ENCODE measurements at places on chromosomes 12 and 14.
A peak's percentile ranks its signal among the peaks of the same experiment; 100 is the strongest.

- no peak for DNase-seq
These were observed 383.2 kb upstream of the FLRT2 start for GRCh38 chr14:85146779-85147178.

GRCh38 chr12:71441836-71442566 lies 2.4 kb downstream of the LGR5 start:
- no peak for DNase-seq

DNA sequence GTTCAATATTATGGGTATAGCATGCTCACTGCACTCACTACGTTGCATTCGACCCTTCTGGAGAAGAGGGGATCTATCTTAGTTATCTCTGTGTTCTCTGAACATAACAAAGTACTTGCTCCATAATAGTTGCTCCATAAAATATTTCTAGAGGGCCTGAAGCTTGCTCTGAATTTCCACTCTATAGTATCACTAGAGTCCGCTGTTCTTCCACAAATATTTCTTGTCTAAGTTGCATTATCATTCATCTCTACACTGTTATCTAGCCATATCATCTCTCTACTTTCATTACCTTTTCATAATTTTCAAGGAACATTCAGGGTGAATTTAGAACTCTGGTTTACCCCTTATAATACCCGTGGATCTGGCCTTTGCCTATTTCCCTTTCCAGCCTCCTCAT lies 246.1 kb upstream of the PDE3A start:
- DNase-seq = no peak

- DNase-seq = no peak
These were observed 13.1 kb upstream of the ITGA5 start for GRCh38 chr12:54431911-54432814.

- no peak for DNase-seq
These were observed 18.6 kb upstream of the CCDC198 start for GRCh38 chr14:57512220-57512619.

DNA sequence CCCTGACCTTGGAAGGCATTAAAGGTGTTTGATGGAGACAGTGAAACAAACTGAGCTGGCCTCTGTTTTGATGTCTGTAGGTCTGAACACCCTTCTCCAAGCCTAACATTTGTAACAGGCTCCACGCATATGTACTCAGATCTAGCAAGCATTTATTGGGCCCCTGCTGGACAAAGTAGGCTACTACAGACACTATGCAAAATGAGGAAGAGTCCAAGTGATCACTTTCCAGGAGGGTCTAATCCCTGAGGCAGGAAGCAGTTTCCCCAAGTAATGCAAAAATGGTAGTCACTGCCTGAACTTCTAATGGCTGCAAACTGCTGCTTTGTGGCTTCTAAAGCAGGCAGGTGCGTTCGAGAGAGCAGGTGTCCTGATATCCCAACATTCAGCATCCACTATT lies 405.8 kb downstream of the MED13L start:
- DNase-seq = no peak

DNA sequence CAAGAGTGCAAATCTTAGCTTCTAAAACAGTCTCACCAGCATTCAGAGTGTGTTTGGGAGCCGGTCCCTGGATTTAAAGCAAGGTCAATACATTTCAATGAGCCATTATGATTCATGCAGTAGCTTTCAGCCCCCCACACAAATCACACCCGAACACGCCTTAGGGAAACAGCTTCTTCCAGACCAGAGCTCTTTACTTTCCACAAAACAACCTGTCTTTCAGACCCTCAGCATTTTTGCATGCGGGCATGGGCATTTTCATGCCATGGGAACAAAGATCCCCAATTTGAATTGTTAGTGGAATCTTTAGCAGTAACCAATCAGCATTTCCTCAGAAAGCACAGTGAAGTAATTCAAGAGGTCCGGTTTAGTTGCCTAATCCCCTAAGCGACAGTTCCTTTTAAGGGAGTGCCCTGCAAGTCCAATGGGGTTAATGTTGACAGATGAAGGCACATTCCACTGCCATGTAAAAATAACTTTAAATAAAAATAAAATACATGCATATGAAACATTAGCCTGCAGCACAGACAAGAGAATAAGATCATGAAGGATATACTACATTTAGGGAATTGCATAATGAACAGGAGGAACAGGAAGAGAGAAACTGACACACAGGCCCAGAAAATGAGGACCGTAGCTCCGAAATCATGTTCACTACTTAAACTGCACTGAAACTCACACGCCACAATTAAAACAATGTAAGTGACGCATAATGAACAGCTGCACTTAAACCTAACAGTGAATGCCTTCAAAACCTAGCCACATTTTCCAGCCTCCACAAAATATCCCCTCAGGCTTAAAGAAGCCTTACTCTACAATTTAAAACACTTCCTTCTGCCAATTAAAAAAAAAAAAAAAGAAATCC lies 4.0 kb downstream of the VPS37B start:
- no peak for DNase-seq

- peak; percentile 75 for DNase-seq
These were observed at the start of gene ATXN2 for GRCh38 chr12:111598637-111599452. TSS of gene ATXN2 (minus strand) at chr12:111599315. CDS start at chr12:111599034, 281 bp downstream.

DNA sequence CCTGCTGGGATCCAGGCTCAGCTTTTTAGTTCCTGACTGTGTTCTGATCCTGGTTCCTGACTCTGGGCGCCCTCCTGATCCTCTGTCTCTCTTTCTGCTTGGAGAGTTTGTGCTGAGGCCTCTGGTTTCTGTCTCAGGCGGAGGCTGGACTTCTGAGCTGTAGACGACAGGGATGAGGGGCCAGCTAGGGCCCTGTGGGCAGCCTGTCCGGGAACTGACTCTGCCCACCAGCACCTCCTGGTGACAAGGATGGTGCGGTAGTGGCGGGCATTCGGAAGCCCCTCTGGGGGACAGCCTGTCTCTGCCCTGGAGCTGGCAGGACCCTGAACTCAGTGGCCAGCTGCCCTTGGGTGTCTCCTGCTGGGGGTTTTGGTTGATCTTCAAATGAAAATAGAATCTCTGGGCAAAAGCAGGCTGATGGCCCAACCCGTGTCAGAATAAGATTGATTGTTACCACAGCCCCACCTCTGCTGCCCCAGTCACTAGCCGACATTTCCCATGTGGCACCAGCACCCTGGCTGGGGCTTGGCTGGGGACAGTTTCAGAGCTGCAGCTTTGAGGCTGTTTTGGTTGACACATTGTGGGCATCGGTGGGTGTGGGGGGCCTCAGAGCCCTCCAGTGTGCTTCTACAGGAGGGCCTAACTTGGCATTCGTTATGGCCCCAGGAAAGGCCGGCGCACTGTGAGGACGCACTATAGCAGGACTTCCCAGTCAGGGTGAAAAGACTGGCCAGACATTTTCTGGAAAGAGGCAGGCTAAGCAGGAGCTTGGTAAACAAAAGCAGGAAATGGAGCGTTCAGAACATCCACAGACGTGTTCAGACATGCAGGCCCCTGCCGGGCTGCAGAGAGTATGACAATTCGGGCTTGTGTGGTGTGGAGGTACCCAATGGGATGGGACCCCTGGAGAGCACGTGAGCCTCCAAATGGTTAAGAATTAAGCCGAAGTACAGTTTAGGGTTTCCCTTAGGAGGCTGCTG lies 16.2 kb downstream of the KRT80 start:
- no peak for DNase-seq

GRCh38 chr14:102819747-102820330 lies 42.6 kb downstream of the TRAF3 start:
- no peak for DNase-seq

- DNase-seq = no peak
These were observed 51.9 kb downstream of the CCDC91 start for GRCh38 chr12:28242129-28242495.

DNA sequence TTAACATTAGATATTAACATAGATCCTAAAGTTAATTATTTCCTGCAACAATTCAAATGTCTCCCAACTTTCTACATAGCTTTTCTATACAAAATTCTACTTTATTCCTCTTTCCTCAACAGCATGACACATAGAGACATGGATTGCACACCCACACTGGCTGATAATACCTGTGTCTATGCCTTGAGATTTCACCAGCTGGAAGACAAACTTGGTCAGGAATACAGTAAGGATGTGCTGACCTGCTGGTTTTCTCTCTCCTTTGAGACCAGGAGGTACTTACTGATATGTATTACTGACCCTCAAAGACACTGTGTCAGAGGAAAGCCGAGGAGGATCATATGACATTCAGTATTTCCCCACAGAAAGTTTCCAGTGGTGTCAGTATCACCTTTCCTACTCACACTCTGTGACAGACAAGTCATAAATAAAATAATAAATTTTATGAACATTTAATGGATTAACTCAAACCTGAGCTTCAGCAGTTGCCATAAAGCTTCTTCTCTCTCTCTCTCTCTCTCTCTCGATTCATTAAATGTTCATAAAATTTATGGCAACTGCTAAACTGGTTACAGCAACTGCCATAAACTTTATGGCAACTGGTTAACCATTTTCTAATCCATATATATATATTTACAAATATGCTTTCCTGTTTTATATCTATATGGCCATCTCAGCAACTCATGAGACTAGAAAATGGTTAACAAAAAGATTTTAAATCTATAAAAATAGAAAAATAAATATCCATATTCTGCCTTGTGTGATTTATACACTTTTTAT lies 22.7 kb downstream of the EIF2S3B start:
- DNase-seq = no peak

- DNase-seq = no peak
These were observed 491.0 kb downstream of the SNAPC1 start for GRCh38 chr14:62253171-62253570.

- DNase-seq = no peak
These were observed 69.2 kb downstream of the SLC25A47 start for GRCh38 chr14:100392356-100392755.

- no peak for DNase-seq
These were observed 30.1 kb upstream of the IGF1 start for GRCh38 chr12:102510463-102510862.

GRCh38 chr12:104131609-104132008 lies 6.4 kb downstream of the NFYB start:
- DNase-seq = no peak

DNA sequence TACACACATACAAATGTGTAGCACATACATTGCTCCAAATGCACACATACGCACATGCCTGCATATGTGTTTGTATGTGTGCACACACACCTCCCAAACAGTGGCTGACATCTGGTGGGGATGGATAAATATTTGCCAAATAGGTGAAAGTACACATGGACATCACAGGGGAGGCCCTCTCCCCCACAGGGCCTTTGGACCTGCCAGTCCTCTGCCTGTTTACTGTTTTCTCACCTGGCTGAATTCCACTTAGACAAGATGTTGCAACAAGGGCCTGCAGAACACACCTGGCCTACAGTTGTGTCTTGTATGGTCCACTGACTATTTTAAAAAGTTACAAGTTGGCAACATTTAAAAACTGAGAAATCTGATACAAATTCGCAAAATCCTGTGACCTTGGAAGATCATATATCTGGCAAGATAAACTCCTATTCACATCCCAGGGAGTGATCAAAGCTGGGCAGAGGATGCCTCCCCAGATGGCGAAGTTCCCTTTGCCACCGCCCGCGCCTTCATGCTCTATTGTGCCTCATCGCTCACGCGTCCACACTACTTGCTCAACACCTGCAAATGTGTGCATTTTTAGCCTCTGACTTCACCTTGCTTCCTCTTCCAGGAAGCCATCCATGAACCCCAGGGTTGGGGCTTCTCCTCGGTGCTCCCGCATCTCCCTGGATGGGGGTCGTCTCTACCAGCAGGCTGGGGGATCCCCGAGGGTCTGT lies 118.4 kb upstream of the FZD10 start:
- no peak for DNase-seq

GRCh38 chr12:126383506-126383905 lies 1318.3 kb downstream of the AACS start:
- no peak for DNase-seq

- no peak for DNase-seq
These were observed 1.7 kb downstream of the PGF start for GRCh38 chr14:74953686-74954085.

- DNase-seq = no peak
These were observed 89.7 kb downstream of the GLT1D1 start for GRCh38 chr12:128942960-128943477.

- no peak for DNase-seq
These were observed 141.6 kb upstream of the AVPR1A start for GRCh38 chr12:63292471-63293221.

- no peak for DNase-seq
These were observed 77.9 kb upstream of the AVPR1A start for GRCh38 chr12:63228853-63229252.

DNA sequence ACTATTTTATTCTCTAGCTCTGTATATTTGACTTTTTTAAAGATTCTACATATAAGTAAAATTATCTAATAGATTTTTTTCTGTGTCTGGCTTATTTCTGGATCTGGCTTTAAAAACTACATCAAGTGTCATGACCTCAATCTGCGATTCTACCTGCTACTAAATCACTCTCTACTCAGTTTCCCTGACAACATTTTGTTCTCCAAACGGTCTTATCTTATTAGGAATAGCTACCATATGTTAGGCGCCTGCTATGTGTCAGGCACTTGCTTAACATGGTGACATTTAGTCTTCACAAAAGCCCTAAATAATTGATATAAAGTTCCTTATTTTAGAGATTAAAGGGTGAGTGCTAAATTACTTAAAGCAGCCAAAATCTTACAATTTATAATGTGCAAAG lies 1362.9 kb upstream of the FLRT2 start:
- DNase-seq = no peak

GRCh38 chr14:51828017-51828797 lies 32.2 kb upstream of the GNG2 start:
- no peak for DNase-seq

DNA sequence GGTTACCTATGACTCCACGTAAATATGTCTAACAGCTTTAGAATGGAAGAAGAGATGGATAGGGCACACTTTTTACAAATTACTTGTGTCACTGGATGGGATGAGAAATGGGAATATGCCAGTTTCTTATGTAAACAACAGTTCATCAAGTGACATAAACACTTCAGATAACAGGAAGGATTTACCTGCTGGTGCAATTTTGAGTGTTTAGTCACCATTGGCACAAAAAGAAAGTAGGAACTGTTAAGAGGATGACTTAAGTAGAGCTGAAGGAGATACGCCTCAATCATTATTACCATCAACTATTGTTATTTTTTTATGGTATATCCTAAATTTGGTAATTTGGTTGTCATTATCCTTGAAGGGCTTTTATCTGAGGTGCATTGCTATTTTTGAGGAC lies 83.2 kb downstream of the RMST start:
- no peak for DNase-seq

Data from type B pancreatic cell (in vitro differentiated cells).